Activated T-cell treated with anti-CD3 and anti-CD28 coated beads for 4 hours (primary cell): ENCODE measurements at places on chromosomes 1 and 21.

GRCh38 chr1:108679586-108680213, 12.4 kb upstream of the PRPF38B start:
- no peak for DNase-seq

DNA sequence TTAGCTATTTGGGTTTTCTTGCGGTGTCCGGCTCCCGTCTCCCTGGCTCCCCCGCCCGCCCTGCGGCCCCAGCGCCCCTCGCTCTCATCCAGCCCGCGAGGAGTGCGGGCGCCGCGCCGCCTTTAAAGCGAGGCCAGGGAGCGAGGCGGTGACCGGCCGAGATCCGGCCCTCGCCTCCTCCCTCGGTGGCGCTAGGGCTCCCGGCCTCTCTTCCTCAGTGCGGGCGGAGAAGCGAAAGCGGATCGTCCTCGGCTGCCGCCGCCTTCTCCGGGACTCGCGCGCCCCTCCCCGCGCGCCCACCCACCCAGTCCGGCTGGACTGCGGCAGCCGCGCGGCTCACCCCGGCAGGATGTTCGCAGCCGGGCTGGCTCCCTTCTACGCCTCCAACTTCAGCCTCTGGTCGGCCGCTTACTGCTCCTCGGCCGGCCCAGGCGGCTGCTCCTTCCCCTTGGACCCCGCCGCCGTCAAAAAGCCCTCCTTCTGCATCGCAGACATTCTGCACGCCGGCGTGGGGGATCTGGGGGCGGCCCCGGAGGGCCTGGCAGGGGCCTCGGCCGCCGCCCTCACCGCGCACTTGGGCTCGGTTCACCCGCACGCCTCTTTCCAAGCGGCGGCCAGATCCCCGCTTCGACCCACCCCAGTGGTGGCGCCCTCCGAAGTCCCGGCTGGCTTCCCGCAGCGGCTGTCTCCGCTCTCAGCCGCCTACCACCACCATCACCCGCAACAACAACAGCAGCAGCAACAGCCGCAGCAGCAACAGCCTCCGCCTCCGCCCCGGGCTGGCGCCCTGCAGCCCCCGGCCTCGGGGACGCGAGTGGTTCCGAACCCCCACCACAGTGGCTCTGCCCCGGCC, 492 bp downstream of the HLX start:
- DNase-seq, result no peak

DNA sequence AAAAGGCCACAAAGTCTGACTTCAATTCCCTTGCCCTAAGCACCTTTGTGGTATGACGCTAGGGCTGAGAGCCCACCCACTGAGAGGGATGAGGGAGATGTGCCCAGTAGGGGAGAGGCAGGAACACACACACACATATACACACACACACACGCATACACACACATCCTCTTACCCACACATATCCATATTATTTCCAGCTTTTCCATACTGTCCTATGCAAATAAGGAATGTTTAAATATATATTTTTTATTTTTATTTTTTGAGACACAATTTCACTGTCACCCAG, 3.0 kb downstream of the RAB25 start:
- no peak for DNase-seq

DNA sequence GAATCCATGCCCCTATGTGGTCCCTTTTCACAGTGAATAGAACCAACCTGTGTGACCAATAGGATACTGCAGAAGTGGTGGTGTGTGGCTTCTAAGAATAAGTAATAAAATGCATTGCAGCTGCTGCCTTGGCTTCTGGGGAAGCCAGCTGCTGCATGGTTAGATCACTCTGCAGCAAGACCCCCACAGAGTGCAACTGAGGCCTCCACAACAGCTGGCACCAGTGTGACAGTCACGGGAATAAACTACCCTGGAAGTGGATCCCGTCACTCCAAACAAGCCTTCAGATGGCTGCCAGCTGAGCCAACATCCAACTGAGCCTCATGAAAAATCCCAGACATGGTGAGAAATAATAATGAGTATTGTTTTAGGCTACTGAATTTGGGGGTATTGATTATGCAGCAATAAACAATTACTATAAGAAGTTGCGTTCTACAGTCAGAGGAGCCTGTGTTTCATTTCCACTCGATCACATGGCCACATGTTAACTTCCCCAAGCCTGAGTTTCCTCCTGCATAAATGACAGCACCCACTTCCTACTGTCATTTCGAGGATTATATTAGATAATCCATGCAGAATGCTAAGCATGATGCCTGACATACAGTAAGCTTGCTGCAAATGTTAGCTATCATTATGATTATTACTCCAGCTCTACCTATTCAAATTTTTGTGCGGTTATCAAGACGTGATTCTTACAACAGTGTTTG, 20.8 kb upstream of the COG2 start:
- DNase-seq, result no peak

DNA sequence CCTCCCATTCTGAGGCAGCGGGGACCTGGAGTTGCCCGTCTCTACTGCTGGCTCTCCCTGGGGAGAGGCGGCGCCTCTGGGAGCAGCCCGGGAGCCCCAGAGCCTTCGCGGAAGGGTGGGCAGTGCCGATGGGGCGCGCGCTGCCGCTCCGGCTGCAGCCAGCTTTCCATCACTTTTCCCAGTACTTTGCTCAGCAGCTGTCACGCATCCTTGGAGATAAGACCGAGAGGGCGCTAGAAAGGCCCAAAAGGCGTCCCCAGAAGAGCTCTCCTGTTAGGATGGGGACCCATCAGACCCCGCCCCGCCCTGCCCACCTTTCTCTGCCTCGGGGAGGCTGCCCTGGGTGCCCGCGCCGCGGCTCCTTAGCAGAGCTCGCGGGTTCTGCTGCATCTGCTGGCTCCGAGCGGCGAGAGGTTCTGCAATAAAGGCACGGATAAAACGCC, 534 bp downstream of the KCNH1 start:
- DNase-seq, result no peak

DNA sequence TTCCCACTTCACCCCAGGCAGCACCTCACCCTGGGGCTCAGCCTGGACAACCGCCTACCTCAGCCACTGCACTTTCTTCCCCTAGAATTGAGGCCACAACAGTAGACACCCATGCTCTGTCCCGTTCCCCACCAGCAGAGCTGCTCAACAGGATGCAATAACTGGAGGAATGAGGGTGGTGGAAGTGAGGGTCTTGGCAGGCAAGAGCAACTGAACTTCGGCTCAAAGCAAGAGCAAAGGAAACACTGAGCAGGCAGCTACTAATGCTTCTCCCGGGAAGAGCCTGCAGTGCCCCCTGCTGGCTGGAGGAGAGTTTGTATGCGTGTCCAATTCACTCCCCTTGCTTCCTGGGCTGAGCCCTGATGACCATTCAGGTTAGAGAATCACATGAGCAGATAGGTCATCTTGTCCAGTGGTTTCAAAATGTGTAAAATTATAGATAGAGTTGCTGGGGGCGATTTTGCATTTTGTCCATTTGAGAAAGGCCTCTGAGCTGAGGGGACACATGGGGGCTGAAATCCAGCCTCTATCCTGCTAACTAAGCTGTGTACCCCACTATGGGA, 13.9 kb downstream of the NT5C1A start:
- DNase-seq, result peak; percentile 23

GRCh38 chr1:32048440-32048839, 24.3 kb upstream of the TMEM39B start:
- DNase-seq, result no peak

DNA sequence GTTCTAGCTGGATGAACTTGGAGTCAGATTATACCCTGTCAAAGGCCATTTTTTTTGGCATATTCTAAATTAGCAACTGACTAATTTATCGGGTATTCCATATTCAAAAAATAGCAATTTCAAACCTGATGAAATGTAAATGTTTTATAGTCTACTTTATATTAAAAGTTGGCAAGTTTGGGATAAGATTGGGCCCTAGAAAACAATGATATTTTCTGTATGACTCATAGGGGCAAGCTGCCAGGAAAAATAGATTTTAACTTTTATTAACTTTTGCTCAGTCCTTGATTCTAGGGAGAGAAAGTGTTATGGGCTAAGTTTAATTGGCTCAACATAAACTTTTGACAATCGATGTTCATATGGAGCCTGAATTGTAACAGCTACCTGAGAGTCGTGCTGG, 576.9 kb upstream of the B3GALT2 start:
- no peak for DNase-seq

DNA sequence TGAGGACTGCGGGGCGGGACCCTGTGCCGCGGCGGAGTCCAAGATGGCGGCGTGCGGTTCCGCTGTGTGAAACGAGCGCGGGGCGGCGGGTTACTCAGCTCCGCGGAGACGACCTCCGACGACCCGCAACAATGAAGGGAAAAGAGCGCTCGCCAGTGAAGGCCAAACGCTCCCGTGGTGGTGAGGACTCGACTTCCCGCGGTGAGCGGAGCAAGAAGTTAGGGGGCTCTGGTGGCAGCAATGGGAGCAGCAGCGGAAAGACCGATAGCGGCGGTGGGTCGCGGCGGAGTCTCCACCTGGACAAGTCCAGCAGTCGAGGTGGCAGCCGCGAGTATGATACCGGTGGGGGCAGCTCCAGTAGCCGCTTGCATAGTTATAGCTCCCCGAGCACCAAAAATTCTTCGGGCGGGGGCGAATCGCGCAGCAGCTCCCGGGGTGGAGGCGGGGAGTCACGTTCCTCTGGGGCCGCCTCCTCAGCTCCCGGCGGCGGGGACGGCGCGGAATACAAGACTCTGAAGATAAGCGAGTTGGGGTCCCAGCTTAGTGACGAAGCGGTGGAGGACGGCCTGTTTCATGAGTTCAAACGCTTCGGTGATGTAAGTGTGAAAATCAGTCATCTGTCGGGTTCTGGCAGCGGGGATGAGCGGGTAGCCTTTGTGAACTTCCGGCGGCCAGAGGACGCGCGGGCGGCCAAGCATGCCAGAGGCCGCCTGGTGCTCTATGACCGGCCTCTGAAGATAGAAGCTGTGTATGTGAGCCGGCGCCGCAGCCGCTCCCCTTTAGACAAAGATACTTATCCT, 430 bp downstream of the RBM15 start:
- peak; percentile 49 for DNase-seq

- no peak for DNase-seq
Measured at GRCh38 chr21:40021558-40022351, 154.5 kb downstream of the PCP4 start.

GRCh38 chr1:44946725-44947062, 39.7 kb downstream of the EIF2B3 start:
- no peak for DNase-seq

- no peak for DNase-seq
Measured at GRCh38 chr1:45589861-45590260, 6.0 kb downstream of the NASP start.

DNA sequence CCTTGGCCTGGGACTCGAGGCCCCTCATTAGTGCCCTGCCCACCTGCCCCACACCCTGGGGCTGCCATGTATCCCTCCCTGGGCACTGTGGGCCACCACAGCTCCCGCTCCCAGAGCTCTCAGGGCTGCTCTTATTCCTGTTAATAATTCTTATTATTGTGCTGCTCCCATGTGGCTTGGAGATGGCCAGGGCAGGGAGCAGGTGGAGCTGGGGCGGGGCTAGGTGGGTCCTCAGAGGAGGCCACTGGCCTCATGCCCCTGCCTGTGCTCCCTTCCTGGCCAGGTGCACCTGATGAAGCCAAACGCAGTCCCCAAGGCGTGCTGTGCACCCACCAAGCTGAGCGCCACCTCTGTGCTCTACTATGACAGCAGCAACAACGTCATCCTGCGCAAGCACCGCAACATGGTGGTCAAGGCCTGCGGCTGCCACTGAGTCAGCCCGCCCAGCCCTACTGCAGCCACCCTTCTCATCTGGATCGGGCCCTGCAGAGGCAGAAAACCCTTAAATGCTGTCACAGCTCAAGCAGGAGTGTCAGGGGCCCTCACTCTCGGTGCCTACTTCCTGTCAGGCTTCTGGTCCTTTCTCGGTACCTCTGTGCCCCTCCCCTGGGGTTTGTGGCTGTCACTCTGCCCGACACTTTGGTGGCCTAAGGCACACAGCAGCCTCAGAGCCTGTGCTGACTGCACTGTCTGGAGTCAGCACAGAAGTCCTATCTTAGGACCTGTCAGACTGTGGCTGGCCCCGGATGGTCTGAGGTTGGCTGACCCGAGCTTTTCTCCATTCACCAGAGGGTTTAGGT, 34.1 kb downstream of the BMP8A start:
- DNase-seq, result no peak

DNA sequence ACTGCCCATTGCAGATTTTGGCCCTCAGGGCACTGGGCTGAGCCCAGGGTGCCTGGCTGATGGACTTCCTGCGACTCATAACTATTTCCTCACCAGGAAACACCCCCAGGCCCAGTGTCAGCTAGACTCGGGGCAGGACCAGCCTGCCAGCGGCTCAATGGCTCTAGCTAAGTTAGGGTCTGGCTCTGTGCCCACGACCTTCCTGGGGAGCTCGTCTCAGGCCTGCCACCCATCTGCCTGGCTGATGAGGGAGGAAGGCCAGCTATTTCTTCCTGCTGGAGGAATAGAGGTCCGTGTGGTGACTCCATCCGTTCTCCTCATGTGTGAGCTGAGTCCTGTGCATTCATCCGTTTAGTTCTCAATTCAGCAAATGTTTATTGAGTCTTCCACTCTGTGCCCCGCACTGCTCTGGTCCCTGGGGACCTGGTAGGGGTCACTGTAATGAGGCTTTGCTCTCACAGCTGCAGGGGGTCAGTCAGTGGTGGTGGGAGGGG, 44.5 kb downstream of the KIRREL1 start:
- no peak for DNase-seq

GRCh38 chr1:160777486-160778089, 18.4 kb upstream of the LY9 start:
- DNase-seq, result peak; percentile 36

- DNase-seq, result no peak
Measured at GRCh38 chr1:67717876-67718275, 32.9 kb downstream of the GADD45A start.

- DNase-seq, result no peak
Measured at GRCh38 chr1:156842618-156843300, 16.2 kb downstream of the INSRR start.

DNA sequence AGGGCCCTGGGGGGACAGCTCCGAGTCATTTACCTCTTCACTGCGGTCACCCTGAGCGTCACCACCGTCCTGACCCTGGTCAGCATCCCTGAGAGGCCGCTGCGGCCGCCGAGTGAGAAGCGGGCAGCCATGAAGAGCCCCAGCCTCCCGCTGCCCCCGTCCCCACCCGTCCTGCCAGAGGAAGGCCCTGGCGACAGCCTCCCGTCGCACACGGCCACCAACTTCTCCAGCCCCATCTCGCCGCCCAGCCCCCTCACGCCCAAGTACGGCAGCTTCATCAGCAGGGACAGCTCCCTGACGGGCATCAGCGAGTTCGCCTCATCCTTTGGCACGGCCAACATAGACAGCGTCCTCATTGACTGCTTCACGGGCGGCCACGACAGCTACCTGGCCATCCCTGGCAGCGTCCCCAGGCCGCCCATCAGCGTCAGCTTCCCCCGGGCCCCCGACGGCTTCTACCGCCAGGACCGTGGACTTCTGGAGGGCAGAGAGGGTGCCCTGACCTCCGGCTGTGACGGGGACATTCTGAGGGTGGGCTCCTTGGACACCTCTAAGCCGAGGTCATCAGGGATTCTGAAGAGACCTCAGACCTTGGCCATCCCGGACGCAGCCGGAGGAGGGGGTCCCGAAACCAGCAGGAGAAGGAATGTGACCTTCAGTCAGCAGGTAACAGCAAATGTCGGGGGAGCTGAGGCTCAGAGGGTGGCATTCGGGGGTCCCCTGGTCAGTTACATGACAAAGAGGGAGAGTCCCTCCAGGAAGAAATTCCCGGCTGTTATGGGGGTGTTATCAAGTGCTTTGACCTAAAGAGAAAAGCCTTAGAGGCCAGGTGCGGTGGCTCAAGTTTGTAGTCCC, 12.6 kb downstream of the SLC45A1 start:
- DNase-seq, result no peak

GRCh38 chr1:10730985-10731384, 65.5 kb downstream of the CASZ1 start:
- DNase-seq, result no peak

- no peak for DNase-seq
Measured at GRCh38 chr1:228987286-228987685, 252.0 kb downstream of the RHOU start.
